ENCODE measurements at places on chromosomes 5 and 9.

GRCh38 chr5:67202828-67203227, 6.2 kb upstream of the CD180 start:
- DNase-seq = no peak

- DNase-seq = no peak
These were observed 6.8 kb downstream of the SPINK5 start for GRCh38 chr5:148070621-148071020.

GRCh38 chr5:166493040-166493439, 1798.4 kb upstream of the WWC1 start:
- no peak for DNase-seq

- no peak for DNase-seq
These were observed 121.2 kb upstream of the ST8SIA4 start for GRCh38 chr5:101024299-101024698.

DNA sequence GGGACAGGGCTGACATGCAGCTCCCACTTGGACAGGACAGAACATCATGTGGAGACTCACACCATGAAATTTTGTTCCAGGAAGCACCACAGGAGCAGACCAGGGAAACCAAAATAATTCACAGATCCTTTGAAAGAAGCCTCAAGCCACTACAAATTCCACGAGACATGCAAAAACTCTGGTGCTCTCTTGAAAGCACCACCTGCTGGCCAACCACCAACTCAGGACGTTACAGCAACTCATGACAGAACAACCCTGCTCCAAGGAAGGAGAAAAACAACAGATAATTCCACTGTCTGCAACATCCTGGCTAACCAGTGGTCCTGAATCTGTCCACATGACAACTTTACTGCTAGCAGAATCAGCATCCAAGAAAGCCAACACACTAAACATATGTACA, 516.0 kb downstream of the SPATA31D1 start:
- DNase-seq = no peak

- DNase-seq = no peak
These were observed 9.6 kb upstream of the NDFIP1 start for GRCh38 chr5:142098931-142099330.

- no peak for DNase-seq
These were observed 78.3 kb upstream of the PCSK5 start for GRCh38 chr9:75812141-75812540.

GRCh38 chr5:66171349-66172344, 27.5 kb downstream of the SREK1 start:
- peak; percentile 30 for DNase-seq

DNA sequence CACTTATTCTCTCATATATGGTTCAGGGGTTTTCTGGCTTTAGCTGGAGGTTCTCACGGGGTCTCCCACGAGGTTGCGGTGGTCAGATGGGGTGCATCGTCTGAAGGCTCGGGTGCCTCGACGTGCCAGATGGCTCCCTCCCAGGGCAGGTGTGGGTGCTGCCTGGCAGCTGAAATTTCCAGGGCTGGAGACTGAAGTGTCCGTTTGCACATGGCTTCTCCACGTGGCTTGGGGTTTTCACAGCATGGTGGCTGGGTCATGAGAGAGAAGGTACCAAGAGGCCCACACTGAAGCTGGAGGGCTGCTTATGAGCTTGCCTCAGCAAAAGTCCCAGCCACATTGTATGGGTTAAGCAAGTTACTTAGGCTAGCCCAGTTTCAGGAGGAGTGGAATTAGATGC, 218.6 kb downstream of the AGTPBP1 start:
- DNase-seq = no peak

- DNase-seq = no peak
These were observed 795 bp downstream of the CNOT8 start for GRCh38 chr5:154858972-154859871.

Data from NCI-H345 (cell line).